ENCODE measurements at places on chromosomes 7 and 10.

- no peak for DNase-seq
Observed at GRCh38 chr10:74909670-74910069, 83.3 kb downstream of the KAT6B start.

- DNase-seq: peak; percentile 53
Observed at GRCh38 chr7:20329389-20330238, 1.1 kb upstream of the ITGB8 start.

DNA sequence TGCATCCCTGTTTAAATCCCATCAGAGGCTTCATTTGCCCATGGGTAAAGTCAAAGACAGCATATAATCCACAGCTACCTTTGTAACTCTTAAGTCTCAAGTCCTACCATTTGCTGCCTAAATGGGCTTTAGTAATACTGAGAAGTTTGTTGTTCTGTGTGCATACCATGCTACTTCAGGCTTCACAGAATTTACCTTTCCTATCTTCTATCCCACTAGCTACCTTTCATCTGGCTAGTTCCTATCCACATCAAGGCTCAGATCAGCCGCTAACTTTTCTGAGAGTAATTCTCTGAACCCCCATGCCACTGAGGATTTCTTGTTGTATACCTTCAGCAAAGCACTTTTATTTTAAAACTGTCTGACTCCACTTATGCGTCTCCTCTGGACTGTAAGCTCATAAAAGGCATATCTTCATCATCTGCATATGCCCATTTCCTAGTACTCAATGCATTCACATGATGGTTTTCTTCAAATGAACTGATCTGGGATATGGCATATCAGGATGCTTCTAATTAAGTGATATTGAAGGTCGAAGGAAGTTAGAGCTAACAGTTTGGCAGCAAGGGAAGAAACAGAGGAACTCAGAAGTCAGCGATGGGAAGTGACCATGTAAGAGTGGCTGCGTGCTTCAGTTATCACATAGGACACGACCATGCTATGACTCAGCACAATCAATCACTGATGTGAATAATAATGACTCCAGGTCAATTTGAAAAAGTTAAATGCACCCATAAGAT is 283.9 kb upstream of the DKK1 start:
- DNase-seq: no peak

DNA sequence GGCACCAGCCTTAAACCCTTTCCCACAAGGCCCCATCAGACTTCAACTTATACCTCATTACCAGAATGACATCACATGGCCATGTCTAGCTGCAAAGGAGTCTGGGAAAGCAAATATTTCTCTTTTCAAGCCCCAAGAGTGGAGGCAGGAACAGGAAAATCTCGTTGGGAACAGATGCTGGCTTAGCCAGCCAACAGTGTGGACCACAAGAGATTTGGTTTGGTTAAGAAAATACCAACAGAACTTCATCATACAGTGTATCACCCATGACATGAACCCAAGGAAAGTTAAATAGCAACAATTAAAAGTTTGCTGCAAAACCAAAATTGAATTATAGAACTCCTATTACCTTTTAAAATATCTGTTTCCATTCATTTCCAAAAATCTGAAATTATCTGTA is 2.2 kb upstream of the MET start:
- no peak for DNase-seq

DNA sequence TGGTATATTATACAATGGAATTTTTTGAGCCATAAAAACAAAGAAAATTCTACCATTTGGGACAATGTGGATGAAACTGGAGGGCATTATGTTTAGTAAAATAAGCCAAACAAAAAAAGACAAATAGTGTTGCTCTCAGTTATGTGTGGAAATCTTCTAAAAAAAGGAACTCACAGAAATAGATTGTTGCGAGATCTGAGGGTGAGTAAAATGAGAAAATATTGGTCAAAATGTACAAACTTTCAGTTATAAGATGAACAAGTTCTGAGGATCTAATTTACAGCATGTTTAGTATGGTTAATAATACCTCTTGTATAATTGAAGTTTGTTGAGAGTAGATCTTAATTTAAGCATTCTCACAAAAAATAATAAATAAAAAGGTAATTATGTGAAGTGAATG is 291.2 kb downstream of the KIF20B start:
- no peak for DNase-seq

- DNase-seq: no peak
Observed at GRCh38 chr10:48805848-48806247, 121.2 kb downstream of the WDFY4 start.

DNA sequence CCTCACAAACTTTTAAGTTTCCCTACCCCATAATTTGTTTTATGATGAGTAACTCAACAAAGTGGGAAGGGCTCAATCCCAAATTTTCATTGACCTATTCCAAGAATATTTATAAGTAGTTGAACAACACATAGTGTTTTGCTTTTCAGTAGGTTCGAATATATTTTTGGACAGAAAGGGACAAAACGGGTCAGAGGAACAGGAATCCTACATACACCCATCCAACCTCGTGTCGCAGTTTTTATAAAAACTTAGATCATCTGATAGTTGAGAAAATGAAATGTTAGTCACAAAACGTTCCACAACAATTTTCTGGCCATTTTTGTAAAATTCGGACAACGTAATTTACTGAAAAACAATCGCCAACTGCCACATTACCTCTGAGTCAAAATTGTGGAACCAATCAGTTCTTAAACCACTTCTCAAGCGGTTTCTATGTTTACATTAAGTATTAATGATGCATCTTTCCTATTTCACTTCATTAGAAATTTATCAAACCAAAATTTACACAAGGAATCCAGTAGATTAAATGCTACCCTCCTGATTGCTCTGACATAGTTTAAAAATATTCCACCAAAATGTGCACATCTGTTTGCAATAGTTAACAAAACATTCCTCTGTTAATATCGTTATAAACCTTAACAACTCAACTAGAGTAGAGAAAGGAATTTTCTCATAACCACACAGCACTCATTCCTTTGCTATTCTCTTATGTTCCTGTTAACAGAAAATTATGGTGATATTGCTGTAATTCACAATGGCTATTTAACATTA is 6.3 kb downstream of the WNT16 start:
- no peak for DNase-seq

Data from astrocyte of the cerebellum (primary cell).